ENCODE measurements at places on chromosomes 3 and 15.

DNA sequence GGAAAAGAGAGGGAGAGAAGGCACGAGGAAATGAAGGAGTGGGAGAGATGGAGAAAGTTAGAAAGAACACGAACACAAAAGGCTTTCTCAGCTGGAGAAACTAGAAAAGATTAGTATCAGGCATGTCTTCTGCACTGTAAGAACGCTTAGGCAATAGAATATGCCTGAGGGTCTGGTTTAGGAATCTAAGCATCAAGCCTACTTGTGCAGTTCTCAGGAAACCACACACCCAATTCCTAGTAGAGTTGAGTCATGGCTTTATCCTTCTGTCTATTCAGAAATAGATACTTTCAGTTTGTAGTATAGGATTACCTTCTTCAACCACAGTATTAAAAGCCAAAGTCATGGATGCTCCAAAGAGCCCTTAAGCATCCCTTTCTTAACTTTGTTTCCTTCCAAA, 969.4 kb downstream of the NTRK3 start:
- DNase-seq, result no peak

DNA sequence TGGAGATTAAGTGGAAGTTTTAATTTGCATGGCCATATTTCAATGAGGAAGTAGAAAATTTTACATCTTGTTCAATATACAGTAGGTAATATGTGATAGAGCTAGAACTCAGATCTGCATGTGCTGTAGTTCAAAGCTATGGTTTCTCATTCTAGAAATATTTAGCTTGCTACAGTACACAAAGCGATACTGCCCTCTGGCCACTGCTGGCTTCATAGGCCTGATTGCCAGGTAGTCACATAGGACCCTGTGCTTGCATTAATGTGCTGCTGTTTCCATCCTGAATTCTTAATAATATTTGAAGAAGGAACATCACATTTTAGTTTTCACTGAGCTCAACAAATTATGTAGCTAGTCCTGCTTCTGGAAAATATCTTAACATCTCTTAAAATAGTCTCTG, 87.0 kb downstream of the PLSCR2 start:
- DNase-seq, result peak; percentile 27

DNA sequence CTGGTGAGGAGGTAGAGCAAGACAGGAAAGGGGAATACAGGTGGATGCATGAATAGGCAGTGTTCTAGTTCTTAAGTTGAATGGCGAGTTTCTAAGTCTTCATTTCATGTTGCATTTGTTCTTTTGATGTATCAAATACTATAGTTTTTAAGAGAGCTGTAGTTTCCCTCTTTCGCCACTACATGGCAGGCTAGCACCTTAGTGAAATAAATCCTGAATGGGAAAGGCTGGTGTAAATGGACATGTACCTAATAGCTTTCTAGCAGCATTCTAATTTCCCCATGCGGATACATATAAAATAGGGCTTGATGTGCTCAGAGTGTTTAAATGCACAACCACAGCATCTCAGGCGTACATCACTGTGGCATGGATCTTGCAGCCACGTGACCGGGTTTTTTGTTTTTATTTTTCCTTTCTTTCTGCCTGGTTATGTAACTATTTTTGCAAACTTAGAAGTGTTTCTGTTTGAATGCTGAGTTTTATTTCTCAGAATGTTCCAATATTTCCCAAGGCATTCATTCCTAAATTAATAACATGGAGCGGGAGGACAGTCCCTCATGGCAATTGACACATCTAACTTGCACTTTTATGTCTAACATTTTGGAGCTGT, 23.5 kb upstream of the CLN6 start:
- peak; percentile 87 for DNase-seq

GRCh38 chr3:42501681-42502428, 588 bp upstream of the VIPR1 start:
- peak; percentile 65 for DNase-seq

GRCh38 chr15:80747317-80748053, 31.7 kb upstream of the CEMIP start:
- peak; percentile 41 for DNase-seq

- no peak for DNase-seq
Observed at GRCh38 chr3:128217702-128218547, 64.6 kb downstream of the EEFSEC start.

DNA sequence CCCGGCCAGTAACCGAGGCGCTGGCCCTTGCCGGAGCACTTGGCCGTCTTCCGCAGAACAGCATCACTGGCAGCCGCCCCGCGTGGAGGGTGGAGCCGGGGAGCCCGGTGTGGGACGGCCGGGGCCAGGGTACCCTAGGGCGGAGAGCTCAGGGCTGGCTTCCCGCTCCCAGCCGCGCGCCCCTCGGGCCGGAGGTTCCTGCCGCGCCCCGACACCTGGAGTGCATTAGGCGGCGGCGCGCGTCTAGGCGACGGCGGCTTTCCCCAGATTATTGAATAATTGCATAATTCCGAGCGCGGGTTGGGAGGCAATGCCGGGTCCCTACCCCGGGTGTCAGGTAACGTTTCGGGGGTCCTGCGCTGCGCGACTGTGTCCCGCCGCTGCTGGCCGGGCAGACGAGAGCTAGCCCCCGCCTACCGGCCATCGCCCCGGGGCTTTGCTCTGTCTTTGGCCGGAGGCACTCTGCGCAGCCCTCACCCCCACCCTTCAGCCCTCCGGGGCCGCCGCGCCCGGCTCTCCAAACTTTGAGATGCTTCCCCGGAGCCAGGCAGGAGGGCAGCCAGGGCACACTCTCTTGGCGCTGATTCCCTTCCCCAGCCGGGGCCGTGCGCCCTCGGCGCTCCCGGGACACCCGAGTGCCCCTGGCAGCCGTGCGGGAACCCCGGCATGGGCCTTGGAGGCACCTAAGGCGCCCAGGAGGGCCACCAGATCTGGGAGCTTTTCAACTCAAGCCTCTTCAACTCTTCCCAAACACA, 749 bp downstream of the ITGA11 start:
- DNase-seq, result no peak

- no peak for DNase-seq
Observed at GRCh38 chr3:98513736-98514135, 9.0 kb downstream of the CLDND1 start.

GRCh38 chr3:192042116-192042515, 581.2 kb downstream of the PYDC2 start:
- no peak for DNase-seq

DNA sequence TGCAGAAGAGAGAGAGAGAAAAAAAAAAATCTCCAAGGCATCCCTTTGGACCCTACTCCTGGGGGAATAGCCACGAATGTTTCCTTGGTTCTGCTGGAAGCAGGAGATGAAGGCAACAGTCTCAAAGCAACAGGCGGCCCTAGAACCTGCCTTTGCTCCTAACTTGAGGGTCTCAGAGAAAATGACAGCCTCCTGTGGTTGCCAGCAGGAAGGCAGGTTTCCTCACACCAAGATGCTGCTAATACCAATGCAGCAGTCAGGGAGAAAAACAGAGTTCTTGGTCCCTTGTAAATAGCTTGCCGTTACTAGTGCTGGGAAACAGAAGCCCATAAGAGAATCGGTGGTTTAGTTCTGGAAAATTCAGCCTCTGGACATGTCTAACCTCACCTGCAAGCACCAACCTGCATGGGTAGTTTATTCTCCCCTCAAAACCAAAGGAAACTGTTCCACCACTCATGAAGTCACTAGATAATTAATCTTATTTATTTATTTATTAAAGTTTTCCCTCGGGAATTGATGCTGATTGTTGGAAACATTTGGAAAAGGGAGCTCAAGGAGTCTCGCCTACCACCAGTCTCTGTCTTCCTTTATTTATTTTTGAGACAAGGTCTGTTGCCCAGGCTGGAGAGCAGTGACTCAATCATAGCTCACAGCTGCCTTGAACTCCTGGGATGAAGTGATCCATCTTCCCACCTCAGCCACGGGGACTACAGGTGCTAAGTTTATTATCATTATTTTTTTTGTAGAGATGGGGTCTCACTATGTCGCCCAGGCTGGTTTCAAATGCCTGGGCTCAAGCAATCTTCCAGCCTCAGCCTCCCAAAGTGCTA, 883 bp upstream of the FRMD4B start:
- no peak for DNase-seq

DNA sequence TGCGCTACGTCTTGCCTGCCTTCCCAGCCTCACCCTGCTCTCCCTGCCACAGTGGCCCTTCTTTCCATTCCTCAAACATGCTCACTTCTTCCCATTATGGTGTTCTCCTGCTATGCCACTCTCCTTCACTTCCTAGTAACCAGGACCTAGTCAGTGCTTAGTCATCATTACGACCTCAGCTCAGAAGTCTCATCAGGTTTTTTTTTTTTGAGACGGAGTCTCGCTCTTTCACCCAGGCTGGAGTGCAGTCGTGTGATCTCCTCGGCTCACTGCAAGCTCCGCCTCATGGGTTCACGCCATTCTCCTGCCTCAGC, 149.5 kb downstream of the GREM1 start:
- DNase-seq, result peak; percentile 37

- DNase-seq, result no peak
Observed at GRCh38 chr3:132189601-132190000, 127.6 kb upstream of the ACP3 start.

DNA sequence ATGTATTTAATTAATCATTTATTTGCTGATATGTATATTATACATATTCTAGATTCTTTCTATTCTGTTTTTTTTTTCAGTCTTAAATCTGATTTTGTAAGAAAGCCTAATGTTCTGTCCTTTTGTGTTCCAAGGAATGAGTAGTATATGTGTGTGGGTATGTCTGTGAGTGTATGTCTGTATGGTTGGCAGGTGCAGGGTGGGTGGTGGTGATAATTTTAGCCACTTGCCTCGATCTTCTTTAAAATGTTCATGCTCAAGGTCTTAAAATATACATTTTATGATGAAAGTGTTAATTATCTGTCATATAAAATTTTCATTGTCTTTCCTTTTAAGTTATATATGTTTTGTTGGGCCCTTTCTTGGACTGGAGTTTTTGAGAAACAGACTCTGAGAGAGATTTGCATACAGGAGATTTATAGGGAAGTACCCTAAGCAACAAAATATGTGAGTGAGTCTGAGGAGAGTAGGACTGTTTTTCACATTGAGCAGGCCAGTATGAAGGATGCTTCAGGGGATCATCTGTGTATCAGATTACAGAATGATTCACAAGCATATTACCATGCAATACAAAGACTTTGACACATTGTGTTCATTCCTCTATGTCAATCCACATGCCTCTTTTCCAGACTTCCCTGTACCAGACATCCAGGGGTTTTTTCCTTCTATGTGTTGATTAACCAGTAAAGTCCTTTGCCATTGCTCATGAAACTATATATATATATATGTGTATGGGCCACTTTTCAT, 211.0 kb upstream of the DPPA4 start:
- DNase-seq, result no peak

- no peak for DNase-seq
Observed at GRCh38 chr3:108416111-108416869, 94.1 kb downstream of the MYH15 start.

GRCh38 chr3:158489181-158489580, 81.8 kb upstream of the MLF1 start:
- no peak for DNase-seq

DNA sequence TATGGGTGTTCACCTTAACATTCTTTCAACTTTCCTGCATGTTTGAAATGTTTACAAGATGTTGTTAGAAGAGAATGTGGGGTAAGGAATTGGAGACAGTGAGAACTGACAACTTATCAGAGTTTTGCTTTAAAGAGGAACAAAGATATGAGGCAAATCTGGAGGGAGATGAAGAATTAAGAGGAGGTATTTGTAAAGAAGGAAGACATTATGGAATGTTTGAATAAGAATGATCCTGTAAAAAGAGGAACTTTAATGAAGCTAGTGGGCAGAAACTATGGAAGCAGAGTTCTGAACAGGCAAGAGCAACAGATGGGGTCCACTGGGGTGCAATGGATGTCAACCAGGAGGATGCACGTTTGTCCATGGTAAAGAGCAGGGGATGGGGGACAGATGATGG, 27.7 kb downstream of the PLD1 start:
- DNase-seq, result no peak

DNA sequence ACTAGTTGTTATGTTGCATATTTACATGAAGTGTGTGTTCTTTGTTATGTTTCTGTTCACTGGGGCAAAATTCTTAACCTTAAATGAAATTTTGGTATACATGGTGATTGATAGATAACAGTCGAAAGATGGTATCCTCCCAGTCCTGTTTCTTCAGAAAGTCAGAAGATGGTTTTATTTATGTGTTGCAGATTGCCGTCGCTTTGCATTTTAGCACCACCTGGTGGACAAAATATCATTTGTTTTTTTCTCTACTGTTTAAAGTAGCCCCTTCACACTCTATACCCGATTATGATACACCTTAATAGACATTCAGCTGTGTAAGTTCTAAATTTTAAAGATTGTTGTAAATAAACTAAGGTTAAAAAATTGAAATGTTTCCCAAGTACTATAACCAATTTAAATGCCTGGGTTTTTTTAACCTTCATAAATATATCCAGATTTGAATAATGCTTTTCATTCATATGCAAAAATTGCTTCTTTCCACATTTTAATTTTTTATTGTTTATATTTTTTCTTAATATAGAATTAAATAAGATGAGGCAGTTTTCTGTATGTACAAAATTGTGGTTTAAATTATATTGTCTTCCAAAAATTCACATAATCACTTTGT, 152.2 kb downstream of the ALCAM start:
- peak; percentile 84 for DNase-seq

DNA sequence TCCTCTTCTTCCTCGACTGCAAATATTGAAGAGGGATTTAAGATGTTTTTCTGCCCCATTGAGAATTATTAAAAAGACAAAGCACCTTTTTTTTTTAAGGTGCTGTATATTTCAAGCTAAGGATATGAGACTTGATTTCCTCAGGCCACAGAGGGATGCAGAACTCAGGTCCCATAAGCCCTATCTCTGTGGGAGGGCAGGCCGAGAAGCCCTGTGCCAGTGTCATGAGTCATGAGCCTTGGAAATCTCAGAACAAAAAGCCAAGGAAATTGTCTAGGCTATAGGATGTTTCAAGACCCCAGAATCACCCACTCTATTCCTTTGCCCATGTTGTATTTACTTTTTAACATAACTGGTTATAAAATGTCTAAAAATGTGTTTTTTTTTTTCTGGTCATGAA, 7.3 kb downstream of the ESYT3 start:
- DNase-seq, result no peak

DNA sequence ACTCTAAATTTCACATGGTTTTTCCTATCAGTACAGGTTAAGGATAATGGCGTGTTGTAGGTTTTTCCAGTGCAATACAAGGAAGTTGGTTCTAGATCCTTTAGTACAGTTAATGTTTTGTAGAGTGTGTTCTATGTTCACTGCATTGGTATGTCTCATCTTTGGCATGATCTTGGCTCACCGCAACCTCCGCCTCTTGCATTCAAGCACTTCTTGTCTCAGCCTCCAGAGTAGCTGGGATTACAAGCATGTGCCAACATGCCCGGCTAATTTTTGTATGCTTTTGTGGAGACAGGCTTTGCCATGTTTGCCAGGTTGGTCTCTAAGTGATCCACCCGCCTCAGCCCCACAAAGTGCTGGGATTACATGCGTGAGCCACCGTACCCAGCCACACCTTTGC, 30.4 kb downstream of the SNRPN start:
- DNase-seq, result no peak

Measured in dermis blood vessel endothelial cell (primary cell).